ENCODE measurements at places on chromosomes 6 and 20.

- DNase-seq: no peak
Observed at GRCh38 chr6:111329882-111330633, 153.0 kb downstream of the REV3L start.

DNA sequence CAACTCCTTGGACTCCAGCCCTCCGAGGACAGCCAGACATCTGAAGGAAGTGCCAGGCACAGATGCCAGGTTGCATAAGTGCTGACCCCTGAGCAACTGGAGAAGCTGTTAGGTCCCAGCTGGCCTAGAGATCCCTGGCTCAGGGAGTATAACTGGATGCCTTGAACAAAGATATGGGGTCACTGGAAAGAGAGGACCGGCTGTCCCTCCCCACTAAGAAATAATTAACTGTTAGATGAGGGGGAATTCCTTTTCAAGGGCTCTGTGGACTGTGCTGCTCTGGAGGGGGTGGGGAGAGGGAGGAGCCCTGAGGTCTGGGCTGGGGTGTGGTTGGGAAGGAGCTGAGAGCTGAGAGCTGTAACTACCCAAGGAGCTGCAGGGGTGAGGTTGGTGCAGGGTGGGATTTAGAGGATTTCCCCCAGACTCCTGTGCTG, 39.6 kb downstream of the HLA-F start:
- DNase-seq: no peak

DNA sequence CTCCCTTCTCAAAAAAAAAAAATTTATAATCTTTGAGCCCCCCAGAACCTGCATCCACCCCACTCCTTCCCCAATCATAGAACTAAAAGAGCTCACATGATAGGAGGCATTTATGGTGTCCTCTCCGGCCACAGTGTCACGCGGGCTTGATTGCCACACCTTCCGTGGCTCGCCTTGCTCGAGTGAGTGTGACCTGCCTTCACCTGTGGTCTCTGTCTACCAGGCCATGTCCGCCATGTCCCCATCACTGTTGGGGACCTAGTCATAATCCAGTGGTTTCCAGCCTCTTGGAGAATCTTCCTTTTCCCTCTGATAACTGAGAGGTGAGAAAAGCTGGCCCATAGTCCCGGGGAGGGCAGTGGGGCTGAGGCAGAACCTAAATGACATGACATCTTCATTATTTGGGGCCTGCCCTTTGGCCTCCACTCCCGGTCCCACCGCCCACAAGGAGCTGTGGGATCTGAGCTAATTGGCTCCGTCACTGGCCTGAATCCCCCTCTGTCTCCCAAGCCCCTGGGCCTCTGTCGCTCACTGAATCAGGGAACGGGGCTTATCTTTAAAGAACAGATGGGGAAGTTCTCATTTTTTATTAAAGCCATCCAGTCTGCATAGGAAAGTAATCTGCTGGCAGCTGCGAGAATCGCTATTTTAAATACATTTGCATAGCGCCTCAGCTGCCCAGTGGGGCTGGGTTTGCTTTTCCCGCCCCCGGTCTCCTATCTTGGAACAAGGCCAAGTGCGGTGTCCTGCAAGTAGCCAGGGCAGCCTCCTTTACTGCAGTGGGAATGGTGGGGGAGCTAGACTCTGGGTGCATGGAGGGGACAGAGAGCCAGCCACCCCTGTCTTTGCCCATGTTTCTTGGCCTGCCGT, 197.6 kb upstream of the PMEPA1 start:
- DNase-seq: no peak

GRCh38 chr20:62928246-62928939, 2.1 kb upstream of the DIDO1 start:
- no peak for DNase-seq

DNA sequence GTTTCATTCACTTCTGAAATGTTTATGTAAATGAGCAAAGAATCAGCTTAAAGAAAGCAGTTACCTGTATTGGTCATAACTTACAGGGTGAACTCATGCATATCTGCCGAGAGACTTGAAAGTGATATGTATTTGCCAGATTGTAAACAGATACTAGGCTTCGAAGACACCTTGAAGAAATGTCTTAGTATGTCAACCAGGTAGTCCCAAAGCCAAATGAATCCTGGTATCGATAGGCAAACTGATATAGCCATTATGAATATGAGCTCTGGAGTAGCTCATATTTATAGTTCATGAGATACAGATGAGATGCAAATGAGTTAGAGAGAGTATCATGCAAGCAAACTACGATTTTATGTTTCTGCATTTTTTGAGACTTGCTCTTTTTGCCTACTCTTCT, 55.8 kb downstream of the RNF182 start:
- DNase-seq: no peak

- DNase-seq: no peak
Observed at GRCh38 chr6:39295611-39296011, 18.6 kb downstream of the KCNK17 start.

GRCh38 chr6:134519465-134519864, 201.6 kb upstream of the SGK1 start:
- DNase-seq: no peak

- DNase-seq: no peak
Observed at GRCh38 chr20:1619861-1620444, at the start of gene SIRPB1. SIRPB1 (minus strand) TSS chr20:1620009; CDS start chr20:1619944, 65 bp downstream.

DNA sequence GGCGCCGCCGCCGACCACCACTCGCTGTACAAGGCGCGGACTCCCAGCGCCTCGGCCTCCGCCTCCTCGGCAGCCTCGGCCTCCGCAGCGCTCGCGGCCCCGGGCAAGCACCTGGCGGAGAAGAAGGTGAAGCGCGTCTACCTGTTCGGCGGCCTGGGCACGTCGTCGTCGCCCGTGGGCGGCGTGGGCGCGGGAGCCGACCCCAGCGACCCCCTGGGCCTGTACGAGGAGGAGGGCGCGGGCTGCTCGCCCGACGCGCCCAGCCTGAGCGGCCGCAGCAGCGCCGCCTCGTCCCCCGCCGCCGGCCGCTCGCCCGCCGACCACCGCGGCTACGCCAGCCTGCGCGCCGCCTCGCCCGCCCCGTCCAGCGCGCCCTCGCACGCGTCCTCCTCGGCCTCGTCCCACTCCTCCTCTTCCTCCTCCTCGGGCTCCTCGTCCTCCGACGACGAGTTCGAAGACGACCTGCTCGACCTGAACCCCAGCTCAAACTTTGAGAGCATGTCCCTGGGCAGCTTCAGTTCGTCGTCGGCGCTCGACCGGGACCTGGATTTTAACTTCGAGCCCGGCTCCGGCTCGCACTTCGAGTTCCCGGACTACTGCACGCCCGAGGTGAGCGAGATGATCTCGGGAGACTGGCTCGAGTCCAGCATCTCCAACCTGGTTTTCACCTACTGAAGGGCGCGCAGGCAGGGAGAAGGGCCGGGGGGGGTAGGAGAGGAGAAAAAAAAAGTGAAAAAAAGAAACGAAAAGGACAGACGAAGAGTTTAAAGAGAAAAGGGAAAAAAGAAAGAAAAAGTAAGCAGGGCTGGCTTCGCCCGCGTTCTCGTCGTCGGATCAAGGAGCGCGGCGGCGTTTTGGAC, 2.0 kb downstream of the SOX4 start:
- DNase-seq: no peak

GRCh38 chr6:4794140-4794707, 18.0 kb downstream of the CDYL start:
- DNase-seq: no peak

GRCh38 chr20:31673943-31674463, 36.3 kb downstream of the COX4I2 start:
- no peak for DNase-seq

- DNase-seq: no peak
Observed at GRCh38 chr6:108796875-108797274, 51.3 kb upstream of the ARMC2 start.

- DNase-seq: no peak
Observed at GRCh38 chr6:151300267-151300991, 60.7 kb downstream of the AKAP12 start.

DNA sequence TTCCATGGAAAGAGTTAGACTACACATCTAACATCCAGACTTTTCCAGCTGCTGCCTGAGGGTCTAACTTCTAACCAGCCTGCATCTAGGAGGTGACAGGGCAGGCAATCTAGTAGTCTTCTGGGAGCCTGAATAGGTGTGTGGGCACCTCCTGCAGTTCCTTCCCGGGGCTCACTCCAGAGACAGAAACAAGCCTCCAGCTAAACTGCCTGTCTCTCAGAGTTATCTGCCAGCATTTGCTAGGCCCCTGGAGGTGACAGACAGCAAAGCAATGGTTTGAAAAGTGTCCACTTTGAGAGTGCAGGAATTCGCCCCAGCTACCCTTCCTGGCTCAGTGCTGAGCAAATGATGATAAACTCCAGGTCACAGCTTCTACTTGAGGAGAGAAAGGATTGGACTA, 240.5 kb upstream of the PRSS16 start:
- DNase-seq: no peak

GRCh38 chr6:138996524-138996923, 8.5 kb upstream of the REPS1 start:
- no peak for DNase-seq

DNA sequence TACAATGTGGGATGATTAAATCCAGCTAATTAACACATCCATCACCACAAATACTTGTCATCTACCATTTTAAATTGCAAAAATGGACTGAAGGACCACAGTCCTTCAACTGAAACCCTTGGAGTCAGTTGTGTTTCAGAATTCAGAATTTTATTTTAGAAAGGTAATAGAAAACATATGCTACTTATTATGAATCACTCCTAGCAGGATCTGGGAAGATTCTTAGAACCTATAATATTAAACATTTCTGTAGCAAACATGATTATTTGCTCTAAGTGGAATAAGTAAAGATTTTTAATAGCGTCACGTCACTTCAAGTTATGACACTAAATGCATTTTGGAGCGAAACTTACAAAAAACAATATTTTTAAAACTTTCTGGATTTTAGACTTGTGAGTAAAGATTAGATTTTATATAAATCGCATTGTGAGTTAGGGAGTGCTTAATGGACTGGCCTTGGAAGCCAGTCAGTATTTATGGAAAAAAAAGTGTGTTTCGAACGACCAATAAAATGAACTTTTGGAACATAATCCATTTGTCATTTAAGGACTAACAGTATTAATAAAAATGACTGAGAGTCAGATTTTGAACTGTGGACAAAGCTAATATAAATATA, 71.8 kb upstream of the PHACTR2 start:
- no peak for DNase-seq

GRCh38 chr6:146904596-146904995, 299.6 kb upstream of the STXBP5 start:
- DNase-seq: no peak

GRCh38 chr20:4260102-4260501, 244.7 kb upstream of the RNF24 start:
- no peak for DNase-seq

DNA sequence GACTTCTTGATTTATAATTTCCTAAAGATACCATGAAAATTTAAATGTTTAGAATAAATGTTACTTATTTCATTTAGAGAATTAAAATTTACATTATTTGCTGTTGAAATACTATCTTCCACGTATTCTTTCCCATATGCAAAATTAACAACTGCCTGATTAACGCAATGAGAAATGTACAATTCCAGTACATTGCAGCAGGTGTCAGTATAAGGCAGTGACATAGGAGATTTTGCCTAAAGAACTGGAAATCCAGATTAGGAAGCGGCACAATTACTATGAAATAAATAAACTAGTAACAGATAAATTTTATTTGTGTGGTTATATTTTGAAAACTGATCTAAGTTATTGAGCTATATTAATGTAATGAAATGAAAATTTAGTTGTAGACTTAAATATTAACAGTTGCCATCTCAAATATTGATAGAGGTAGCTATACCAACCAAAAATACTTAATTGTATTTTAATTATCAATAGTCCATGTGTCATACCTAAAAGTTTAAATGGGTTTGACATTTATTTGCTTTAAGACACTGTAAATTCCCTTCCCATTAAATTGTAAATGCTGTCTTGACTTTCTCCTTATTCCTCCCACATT, 300.2 kb downstream of the UTRN start:
- no peak for DNase-seq

GRCh38 chr6:8579372-8579771, 144.0 kb upstream of the SLC35B3 start:
- DNase-seq: no peak

DNA sequence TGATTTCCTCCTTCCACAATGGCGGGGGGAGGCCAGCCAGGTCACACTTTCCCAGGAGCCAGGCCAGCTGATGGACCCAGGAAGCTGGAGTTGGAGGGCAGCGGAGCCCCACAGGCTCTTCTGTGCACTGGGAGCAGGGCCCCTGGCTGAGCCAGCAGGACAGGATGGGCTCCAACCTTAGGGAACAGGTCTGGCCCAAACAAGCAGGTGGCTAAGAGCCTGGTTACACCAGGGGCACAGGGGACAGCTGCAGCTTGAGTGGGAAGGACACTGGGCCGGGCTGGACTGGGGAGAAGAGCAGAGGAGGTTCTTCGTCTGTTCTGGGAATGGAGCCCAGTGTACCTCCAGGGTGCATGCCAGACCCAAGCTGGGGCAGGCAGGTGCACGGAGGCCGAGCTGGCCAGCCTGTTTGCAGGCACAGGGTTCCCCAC, 102.3 kb downstream of the DLL1 start:
- no peak for DNase-seq

- DNase-seq: no peak
Observed at GRCh38 chr6:157849288-157850017, 26.4 kb downstream of the SNX9 start.

DNA sequence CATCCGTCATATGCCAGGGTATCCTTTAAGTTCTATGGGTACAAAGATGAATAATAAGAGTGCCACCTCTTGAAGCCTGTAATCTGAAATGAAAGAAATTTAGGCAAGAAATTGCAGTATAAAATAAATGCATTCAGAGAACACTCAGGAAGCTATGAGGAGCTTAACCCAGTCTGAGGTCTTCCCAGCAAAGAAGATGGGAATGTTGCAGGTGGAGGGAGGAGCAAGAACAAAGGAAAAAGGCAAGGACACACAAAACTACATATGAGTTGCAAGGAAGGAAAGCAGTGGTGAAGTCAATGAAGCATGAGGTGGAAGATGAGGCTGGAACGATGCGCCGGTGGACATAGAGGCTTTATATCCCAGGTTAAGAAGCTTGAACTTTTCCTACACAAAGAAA, 67.0 kb upstream of the DST start:
- no peak for DNase-seq

- no peak for DNase-seq
Observed at GRCh38 chr6:110703010-110703905, 112.0 kb downstream of the CDK19 start.

DNA sequence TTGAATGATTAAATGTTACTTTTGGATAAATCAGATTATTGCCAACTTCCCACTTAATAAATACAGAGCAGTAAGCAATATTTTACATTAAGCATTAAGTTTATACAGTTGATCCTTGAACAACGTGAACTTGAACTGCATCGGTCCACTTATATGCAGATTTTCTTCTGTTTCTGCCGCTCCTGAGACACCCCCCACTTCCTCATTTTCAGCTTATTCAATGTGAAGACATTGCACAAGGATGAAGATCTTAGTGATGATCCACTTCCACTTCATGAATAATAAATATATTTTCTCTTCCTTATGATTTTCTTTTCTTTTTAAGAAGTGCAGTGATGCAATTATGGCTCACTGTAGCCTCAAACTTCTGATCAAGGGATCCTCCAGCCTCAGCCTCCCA, 167.2 kb downstream of the LINC00237 start:
- DNase-seq: no peak

GRCh38 chr20:59484228-59484627, 120.1 kb upstream of the PHACTR3 start:
- no peak for DNase-seq
